Cerebellar cortex (tissue), 1 donor: ENCODE measurements at places on chromosomes 3 and 15.

DNA sequence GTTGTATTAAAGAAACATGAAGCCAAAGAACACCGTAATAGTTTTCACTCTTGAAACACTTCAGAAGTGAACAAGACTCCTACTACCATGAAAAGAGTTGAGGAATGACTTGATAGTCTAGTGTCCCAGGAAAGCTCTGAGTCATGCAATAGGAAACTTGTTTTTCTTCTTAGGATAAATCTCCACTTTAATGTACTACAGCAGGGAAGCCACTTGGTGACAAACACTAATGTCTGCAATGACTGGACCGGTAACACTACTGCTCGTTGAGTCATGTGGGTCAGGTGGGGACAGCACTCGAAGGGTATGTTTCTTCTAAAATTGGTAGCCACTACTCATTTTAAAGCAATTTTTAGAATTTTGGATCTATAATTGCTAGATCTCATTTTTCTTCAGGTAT, 291.7 kb upstream of the CNTN3 start:
- no peak for DNase-seq

DNA sequence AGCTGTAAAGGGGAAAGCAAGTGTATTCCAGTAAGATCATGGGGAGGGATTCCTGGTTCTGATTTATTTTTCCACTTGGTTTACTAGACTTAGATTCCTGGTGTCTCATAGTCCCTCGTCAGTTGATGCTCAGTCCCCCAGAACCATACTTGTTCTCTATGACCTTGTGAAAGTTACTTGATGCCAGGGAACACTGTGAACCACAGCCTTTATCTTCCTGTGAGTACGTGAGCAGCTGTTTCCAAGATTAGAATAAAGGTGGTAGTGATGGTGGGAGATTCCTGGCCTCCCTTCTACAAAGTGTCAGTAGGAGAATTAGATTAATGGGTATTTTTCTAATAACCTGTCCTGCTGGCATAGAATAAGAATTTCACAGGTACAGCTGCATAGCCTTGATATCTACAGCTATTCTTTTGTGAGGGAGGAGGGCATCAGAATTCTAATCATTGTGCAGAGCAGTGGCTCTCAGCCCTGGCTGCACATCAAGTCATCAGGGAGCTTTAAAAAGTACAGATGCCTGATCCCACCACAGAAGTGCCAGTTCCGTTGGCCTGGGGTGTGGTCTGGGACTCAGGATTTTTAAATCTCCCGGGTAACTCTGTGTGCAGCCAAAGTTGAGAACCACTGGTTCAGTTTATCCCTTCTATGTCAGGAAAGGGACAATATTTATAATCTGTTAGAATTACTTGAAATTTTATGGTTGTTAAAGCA, 20.0 kb downstream of the GPD1L start:
- no peak for DNase-seq

DNA sequence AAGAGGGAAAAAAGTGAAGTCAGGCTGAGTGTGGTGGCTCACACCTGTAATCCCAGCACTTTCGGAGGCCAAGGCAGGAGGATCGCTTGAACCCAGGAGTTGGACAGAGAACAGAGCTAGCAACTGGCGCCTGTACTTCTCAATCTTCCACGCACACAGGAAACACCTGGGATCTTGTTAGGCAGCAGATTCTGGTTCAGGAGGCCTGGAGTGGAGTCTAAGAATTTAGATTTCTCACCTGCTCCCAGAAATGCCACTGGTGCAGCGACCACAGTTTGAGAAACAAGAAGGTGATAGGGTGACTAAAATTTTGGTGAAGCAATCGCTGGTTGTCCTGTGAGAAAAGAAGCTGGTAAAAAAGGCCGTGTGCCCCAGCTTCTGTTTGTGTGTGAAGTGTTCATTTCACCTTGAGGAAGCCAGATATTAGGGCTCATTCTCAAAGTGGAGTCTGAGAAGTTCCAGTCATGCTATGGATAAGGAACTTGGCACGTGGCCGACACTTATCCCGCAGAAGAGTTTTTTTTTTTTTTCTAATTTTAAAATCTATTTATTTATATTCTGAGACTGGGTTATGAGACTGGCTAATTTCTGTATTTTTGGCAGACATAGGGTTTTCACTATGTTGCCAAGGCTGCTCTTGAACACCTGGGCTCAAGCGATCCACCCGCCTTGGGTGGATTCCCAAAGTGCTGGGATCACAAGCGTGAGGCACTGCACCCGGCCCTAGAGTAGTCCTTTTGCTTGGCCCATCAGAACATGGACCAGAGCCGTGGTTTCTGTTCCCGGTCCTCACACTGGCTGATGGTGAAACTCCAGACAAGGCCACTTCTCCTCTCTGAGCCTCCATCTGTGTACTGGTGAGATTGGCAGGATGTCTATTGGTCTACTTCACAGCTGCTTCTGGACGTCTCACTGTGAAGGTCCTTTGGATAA, 324.6 kb upstream of the PROK2 start:
- no peak for DNase-seq

- no peak for DNase-seq
Measured at GRCh38 chr15:46366360-46367007, 731.7 kb downstream of the SQOR start.

DNA sequence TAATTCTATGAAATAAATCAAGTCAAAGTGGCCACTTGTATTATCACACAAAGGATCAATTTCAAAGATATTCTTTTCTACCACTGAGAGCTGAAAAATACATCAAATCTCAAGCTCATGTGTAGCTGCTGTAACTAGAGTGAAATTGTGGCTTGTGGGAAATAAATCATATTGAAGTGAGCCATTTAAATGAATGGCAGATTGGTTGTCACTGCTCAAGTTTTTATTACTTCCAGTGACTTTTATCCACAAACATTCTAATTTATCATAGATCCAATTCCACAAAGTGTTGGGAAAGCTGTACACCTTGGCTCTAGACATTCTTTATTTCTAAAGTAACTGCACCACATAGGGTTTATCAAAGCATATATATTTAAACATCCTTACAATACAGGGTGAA, 285.4 kb downstream of the CNTN3 start:
- DNase-seq, result no peak

GRCh38 chr3:98812851-98813374, 49.8 kb downstream of the ST3GAL6 start:
- DNase-seq, result peak; percentile 50

- DNase-seq, result no peak
Measured at GRCh38 chr3:76400141-76400540, 614.8 kb upstream of the ZNF717 start.

- no peak for DNase-seq
Measured at GRCh38 chr3:126984391-126985131, 1.6 kb downstream of the PLXNA1 start.

DNA sequence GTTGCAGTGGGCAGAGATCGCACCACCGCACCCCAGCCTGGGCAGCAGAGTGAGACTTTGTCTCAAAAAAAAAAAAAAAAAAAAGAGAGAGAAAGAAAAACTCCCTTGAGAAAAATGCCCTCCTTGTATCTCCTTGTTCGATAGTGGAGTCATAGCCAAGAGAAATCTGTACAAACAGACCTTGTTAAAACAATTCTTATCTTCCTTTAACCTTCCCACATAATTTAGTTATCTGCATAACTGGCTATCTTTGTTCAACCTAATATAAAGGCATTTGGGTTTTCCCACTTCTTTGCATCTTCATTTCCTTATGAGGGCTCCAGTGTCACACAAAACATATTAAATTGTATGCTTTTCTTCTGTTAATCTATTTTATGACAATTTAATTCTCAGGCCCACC, 65.1 kb upstream of the ATP11B start:
- DNase-seq, result no peak

GRCh38 chr3:37627951-37628620, 233.6 kb upstream of the CTDSPL start:
- no peak for DNase-seq

DNA sequence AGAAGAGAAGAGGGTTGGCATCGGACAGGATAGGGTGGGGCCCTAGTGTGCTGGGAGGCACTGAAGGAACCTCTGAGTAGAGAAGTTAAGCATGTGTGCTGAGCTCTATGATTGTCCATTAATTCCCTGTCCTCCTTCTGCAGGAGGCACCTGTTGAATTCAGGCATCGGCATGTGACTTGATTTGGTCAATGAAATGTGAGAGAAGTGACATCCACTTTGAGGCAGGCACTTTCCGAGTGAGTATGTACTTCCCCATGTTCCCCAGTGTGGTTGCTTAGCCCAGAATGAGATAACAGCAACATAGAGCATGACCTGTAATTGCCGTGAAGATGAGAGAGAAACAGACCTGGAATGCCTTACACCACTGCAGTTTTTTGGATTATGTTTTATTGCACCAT, 224.8 kb downstream of the RPLP1 start:
- no peak for DNase-seq

DNA sequence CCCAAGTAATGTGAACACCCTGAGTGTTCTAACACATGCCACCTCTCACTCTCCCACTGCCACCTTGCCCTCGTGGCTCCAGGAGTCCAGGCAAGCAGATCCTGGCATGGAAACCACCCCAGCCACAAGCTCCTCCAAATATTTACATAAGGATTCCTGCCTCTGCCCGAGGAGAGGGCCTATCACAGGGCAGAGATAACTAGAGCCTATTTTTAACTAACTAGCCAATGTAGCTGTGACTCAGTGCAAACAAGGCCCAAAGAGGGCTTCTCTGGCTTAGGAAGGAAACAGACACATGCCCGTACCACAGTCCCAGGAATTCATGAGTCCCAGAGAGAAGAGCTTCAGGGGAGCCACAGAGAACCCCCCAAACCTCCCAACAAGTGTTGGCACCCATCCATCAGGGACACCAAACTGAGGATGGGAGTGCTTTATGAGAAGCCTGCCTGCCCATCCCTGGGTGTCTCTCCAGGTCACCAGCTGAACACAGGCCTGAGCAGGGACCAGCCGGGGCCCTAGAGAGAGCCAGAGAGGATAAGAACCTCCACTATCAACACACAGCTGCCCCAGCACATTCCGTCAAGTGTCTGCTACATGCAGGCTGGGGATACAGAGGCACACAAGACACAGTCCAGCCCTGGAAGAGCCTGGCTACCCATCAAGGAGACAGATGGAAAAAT, 9.2 kb downstream of the FYCO1 start:
- DNase-seq, result no peak

- DNase-seq, result no peak
Measured at GRCh38 chr3:150497956-150498355, 48.3 kb downstream of the SERP1 start.

- DNase-seq, result no peak
Measured at GRCh38 chr3:154953538-154953937, 126.6 kb upstream of the MME start.

- DNase-seq, result no peak
Measured at GRCh38 chr3:122088531-122088930, 33.4 kb downstream of the CD86 start.

- no peak for DNase-seq
Measured at GRCh38 chr3:24338409-24339130, 156.1 kb downstream of the THRB start.

DNA sequence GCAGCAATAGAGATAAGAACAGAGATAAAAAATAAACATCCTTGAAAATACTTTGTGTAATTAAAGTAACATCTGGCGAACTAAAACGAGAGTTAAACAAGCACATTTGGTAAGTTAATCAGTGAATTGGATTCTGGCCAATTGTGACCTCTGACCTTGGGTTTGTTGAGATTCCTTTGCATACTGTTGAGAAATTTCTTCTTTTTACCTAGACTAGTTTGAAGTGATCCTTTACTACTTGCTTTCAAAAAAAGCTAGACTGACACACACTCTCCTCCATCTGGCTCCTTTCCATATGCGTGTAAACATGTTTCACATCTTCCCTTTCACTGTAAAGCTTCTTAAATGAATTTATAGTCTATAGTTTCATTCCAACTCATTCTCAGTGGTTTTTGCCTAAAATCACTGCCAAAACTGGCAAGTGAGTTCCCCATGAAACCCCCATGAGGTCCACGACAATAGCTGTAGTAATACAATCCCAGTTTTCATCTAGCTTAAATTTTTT, 17.3 kb upstream of the GBE1 start:
- no peak for DNase-seq
